Pons (tissue), 1 donor: ENCODE measurements at places on chromosomes 3 and 15.

- no peak for DNase-seq
These were observed 93.6 kb upstream of the ATP2B2 start for GRCh38 chr3:10599017-10599416.

- DNase-seq = no peak
These were observed 197.1 kb downstream of the SATB1 start for GRCh38 chr3:18228060-18228459.

GRCh38 chr3:155103686-155104085, 23.6 kb downstream of the MME start:
- DNase-seq = no peak

- DNase-seq = no peak
These were observed 457.4 kb downstream of the SHQ1 start for GRCh38 chr3:72390841-72391240.

GRCh38 chr15:64691896-64692565, 83.4 kb downstream of the RBPMS2 start:
- peak; percentile 73 for DNase-seq

GRCh38 chr3:52345521-52346109, 29.5 kb downstream of the DNAH1 start:
- DNase-seq = no peak

- no peak for DNase-seq
These were observed 675 bp downstream of the BRPF1 start for GRCh38 chr3:9732080-9732739.
